Stimulated activated CD4-positive, alpha-beta T cell treated with anti-CD3 and anti-CD28 coated beads, Interleukin-12 subunit alpha, Interleukin-12 subunit beta, amount 100 ng/mL, for 24 hours (primary cell): ENCODE measurements at places on chromosomes 7 and 10.
A peak's percentile ranks its signal among the peaks of the same experiment; 100 is the strongest.

DNA sequence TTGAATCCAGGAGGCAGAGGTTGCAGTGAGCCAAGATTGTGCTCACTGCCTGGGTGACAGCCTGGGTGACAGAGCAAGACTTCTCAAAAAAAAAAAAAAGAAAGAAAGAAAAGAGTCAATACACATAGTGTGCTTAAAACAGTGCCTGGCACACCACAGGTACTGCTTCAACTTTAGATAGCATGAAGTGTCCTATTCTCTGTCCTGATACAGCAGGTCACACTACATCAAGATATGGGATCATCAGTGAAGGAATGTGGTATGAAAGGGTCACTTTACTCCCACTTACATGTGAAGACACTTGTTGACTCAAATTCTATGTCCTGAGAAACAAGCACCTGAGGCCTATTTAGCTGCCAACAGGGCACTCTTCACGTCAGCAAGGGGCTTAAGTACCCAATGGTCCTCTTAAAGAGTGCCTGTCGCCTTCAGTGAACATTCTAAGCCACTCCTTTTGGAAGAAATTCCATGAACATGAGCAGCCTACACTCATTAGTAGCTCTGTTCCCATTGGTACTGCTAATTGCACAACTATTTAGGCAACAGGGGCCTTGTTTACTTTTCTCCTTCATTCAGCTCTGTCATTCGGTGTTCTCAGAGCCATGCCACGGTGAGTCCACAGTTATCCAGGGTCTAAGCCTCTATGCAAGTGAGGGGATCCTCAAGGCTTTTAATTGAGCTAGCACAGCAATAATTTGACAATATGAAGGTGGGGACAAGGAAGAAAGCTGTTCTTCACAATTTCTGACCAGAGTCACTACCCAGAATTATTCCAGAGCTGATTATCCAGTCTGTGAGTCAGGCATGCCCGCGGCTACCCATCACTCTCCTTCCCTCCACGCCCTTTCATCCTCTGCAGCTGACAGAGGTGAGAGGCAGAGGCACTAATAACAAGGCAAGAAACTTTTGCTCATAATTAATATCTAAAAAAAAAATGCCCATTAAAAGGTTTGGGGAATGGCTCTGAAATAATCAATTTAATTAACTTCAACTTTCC is 56.6 kb upstream of the PTN start:
- DNase-seq = no peak

GRCh38 chr7:143906895-143907294 is 4.9 kb upstream of the TCAF1 start:
- no peak for DNase-seq

DNA sequence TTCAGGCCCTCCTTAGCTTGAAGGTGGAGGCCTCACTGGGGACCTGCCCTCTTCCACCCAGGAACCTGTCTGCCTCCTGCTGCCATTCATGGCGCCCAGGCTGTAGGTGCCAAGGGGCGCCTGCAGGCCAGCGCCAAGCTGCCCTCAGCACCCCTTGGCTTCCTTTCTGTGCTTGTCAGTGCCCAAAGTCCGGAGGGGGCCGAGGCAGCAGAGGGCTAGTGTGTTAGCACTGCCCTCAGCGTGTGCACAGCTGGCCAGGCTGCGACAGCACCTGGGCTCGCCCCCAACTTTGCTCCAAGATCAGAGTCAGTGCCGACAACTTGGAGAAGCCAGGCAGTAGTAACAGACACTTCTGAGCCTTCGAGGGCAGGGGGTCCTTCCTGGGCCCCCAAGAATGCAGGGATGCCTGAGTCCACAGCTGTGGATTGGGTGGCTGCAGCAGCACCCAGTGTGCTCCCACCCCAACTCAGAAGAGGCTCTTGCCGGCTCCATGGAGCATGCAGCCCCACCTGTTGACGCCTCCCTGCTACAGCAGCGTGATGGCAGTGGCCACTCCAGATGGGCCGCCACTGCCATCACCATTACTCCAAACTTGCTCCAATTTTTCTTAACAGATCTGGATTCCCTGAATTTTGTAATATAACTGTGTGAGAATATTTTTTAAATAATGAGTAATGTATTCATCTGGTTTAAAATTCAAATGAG is 41.7 kb downstream of the CACUL1 start:
- no peak for DNase-seq

DNA sequence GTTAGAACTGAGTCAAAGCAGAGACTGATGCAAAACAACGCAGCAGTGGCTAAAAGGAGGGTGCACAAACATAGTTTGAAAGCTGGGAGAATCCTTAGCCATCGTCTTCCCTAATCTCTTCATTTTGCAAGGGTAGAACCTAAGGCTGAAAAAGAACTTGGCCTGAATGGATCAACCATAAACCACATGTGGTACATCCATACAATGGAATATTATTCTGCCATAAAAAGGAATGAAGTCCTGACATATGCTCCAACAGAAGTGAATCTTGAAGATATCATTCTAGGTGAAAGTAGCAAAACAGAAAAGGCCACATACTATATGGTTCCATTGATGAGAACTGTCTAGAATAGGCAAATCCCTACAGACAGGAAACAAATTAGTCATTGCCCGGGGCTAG is 330.3 kb upstream of the NPVF start:
- no peak for DNase-seq

- no peak for DNase-seq
These were observed 70.0 kb downstream of the CHRM2 start for GRCh38 chr7:136938476-136938875.

DNA sequence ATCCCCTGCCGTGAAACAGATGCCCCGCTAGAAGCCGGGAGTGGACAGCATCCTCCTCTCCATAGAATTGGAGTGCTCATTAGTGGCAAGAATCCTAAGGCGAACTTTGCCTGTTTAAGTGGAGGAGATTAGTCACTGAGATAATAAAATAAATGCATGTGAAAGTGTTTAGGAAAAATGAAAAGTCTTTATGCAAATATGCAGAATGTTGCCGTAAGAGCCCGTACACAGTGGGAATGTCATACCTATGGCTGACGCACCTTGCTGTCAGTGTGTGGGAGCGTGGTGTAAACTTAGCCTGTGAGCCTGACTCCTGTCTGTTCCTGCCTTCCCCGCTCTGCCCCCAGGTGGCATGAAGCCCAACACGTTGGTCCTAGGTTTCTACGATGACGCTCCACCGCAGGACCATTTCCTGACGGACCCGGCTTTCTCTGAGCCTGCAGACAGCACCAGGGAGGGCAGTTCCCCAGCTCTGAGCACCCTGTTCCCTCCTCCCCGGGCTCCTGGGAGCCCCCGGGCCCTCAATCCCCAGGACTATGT is 1.7 kb upstream of the TRIP6 start:
- DNase-seq = no peak

- DNase-seq = no peak
These were observed 115.2 kb downstream of the RNLS start for GRCh38 chr10:88467835-88468485.

- DNase-seq = no peak
These were observed 44.4 kb downstream of the KLHDC10 start for GRCh38 chr7:130114776-130115175.

DNA sequence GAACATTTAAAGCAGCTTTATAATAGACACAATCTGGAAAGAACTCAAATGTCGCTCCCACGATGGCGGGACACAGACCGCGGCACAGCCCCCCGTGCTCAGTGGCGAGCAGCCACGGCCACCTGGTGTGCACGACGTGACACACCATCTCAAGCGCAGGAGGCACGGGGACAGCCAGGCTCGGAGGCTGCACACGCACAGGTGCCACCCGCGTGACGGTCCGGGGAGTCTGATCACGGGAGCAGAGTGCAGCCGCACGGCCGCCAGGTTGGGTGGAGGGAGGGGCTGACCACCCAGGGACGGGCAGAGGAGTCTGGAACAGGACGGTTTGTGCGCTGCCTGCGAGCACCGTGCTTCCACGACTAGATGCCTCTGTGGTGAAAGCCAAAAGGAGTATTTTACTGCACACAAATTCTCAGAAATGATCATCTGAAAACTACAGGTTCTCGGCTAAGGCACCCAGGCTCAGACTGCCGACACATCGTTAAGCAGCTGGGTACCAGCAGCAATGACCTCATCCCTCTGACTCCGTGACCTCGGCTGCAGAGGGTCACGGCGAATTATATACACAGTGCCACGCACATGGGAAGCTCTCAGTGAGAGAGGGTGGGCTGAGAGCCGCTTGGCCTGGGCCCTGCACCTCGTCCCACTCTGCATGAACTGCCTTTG is 7.5 kb upstream of the GPER1 start:
- no peak for DNase-seq

DNA sequence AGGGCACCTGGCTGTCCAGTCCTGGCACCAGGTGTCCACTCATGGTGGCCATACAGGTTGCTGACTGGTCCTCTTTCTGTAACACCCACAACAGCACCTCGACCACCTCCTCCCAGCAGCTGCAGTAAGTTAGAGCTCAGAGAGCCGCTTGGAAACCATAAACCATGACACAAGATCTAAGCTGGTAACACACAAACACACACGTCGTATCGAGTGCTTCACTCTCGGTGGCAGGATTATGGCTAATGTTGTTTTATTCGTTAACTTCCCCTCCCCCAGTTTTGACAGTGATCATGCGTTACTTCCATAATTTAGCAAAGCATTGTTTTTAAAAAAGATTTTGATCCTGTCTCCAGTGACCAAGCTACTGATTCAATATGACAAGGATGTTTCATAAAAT is 59.7 kb downstream of the CAMK2B start:
- no peak for DNase-seq

DNA sequence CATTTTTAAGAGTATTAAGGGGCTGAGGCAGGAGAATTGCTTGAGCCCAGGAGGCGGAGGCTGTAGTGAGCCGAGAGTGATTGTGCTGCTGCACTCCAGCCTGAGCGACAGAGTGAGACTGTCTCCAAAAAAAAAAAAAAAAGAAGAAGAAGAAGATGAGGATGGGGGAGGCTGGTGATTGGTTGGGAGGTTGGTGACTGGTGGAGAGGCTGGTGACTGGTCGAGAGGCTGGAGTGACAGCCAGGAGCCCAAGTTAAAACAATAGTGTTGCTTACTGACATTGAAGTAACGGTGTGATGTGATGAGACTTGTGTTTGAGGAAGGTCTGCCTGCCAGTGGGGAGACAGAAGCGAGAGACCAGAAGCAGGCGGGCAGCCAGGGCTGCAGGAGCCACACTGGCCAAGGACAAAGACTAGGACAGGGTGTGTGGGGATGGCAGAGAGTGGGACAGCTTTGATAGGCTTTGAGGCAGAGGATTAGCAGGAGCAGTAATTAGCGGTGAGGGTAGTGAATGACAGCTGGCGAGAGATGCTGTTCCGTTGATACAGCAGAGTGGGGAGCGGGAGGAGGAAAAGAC is 4.9 kb downstream of the SRRT start:
- no peak for DNase-seq

- no peak for DNase-seq
These were observed 47.9 kb upstream of the MYL10 start for GRCh38 chr7:101676956-101677355.

- no peak for DNase-seq
These were observed 56.5 kb upstream of the DNAJB6 start for GRCh38 chr7:157280216-157280841.

DNA sequence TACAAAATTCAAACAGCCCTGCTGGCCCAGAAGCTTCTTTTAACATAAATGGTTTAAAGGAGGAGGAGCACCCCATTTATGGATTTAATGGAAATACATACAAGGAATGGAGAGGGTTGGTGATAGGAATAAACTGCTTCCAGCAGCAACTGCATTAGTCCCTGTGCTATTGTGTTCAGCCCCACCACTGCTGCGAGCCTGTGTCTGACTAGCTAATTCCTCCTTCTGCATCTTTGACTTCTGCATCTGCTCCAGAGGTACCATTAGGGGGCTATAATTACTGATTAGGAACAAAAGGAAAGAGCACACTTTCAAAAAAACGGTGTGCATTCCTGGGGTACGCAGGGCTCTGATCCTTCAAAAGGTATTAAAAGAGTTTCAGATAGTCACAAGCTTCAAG is 24.8 kb downstream of the CDCA7L start:
- DNase-seq = no peak

DNA sequence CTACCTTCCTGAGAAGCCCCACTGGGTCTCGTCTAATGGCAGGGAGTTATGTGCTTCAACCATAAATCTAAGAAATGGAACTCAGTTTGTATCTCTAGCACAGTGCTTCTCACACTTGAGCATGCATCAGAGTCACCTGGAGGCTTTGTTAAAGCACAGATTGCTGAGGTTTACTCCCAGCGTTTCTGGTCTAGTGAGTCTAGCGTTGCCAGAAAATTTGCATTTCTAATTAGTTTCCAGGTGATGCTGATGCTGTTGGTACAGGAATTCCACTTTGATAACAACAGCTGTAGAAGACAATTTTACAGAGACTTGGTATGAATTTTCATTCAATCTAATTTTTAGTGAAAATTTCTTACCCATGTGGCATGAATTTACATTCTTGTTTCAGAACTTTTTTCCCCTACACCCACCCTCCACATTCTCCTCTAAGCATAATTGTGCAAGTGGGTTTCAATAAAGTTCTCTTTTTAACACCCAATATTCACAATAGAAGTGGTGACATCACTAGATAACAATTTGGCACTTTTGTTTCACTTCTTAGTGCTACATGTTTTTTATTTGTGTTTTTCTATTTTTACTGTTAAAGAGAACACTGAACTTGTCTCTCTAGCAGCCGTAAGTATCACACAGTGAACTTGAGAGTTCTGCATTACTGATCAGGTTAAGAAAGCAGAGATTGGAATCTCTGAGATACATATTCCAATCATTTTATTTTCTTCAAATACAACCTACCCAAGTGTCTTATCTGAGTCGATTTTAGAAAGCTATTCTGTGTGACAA is 48.4 kb upstream of the BET1 start:
- DNase-seq = no peak

GRCh38 chr7:137458399-137458798 is 114.9 kb upstream of the PTN start:
- DNase-seq = no peak

- DNase-seq = no peak
These were observed 4.1 kb downstream of the AGMO start for GRCh38 chr7:15557686-15558085.

- no peak for DNase-seq
These were observed 312.6 kb downstream of the WDR37 start for GRCh38 chr10:1368842-1369171.

- DNase-seq = no peak
These were observed 89.7 kb downstream of the AMPH start for GRCh38 chr7:38541440-38541839.

- no peak for DNase-seq
These were observed 158.0 kb downstream of the AUTS2 start for GRCh38 chr7:69756235-69756634.

DNA sequence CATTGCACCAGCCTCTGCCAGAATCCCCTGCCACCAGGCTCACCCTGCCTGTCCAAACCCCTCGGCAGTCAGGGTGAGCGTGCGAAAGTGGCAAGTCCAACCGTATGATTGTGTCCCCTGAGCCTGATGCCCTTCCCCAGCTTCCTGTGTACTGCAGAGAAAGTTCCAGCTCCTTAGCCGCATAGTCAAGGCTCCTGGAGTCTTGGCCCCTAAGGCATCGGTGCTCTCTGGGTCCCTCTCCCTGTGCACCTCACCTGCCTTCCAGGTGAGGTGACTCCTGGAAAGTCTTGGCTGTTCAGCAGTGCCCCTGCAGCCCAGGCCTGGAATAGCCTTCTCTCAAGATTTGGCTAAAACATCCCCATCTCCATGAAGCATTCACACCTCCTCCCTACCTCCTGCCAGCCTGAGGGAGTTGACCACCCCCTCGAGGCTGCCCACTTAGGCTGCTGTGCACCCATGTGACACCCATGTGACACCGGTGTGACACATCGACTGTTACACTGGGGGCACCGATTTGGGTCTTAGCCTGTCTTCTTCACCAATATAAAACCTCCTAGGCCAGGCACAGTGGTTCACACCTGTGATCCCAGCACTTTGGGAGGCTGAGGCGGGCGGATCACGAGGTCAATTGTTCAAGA is 56.1 kb upstream of the ELN start:
- DNase-seq = no peak

- DNase-seq = peak; percentile 58
These were observed at the start of gene SLC25A13 for GRCh38 chr7:96321658-96322372. Gene SLC25A13, minus strand, starts transcription at chr7:96322098. Its CDS starts 142 bp downstream, at chr7:96321956.
